ENCODE measurements at places on chromosomes 1 and 21.

GRCh38 chr1:19533626-19534025, 48.3 kb upstream of the CAPZB start:
- no peak for DNase-seq

DNA sequence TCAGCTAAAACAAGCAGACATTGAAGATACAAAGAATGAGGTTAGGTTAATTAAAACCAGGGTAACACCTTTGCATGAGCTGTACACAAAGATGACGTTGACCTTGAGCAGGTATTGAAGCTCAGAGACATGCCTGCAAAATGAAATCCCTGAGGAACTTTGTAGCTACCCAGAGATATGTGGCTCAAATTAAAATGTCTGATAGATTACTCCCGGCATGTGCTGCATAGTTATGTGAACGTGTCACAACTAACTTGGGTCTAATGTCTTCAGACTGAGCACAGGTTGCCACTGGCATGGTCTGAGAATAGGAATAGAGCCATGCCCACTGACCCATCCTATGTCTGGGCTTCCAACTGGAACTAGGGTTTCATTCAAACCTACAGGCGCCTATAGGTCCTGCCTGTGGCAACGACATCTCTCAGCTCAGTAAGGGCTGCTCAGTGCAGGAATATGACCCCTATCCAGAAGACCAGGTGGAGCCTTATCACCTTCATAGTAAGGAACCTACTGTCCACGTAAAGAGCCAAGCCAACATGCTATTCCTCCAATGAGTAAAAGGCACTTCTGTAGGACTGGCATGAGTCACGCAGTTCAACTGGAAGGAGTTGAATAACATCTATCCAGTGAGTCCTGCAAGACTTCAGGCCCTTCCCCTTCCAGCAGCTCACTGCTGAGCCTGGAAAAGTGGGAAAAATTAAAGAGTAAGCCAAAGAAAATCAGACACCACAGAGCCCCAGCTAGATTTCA, 60.7 kb downstream of the PRKAB2 start:
- no peak for DNase-seq

DNA sequence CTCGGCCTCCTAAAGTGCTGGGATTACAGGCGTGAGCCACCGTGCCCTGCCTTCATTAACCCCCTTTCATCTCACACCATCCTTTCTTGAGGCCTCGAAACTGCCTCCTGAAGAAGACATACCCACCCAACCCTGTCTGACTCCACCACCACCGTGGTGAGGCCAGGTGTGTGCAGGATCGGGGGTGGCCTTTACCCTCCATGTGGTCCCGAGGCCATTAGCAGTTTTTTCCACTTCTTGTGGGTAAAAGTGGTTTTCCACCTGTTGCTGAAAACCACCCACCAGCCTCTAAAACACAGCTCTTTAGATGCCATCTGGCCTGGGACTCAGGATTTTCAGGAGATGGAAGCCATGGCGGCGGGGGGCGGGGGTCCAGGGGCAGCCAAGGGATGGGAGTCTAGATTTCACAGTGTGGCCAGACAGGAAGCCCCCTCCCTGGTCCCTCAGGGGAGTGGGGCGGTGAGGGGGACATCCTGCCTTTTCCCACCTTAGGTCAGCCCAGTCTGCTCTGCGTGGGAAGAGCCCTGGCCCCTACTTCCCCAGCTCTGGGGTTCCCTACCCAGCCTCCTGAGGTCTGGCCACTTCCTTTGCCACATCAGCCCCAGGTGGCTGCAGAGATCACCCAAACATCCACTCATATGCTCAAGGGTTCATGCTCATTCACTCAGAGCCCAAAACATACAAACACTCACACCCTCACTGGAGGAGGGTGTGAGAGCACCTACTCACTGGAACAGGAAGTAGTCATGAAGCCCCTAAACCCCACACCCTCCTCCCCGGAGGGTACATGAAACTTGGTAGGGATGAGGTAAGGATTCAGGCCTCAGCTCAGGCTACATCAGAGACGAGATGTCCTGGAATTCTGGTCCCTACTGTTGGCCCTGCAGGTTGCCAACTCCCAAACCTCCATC, 2.3 kb downstream of the FGR start:
- DNase-seq: no peak

DNA sequence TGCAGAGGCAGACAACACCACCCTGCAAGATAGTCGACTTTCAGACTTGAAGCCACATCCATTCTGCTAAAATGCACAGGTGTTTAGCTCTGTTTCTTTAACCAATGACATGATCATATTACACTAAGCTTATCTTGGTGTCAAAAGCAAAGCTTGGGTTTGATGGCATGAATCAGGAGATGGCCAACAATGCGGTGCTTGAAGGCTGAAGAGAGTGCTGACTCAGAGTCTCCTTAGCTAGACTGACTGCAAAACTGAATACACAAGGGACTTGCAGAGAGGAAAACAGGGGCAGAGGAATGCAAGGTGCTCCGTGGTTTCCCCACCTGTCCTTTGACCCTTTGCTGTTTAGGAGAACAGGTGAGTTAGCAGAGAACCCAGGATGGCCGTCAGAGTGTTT, 262.6 kb downstream of the SIPA1L2 start:
- no peak for DNase-seq

DNA sequence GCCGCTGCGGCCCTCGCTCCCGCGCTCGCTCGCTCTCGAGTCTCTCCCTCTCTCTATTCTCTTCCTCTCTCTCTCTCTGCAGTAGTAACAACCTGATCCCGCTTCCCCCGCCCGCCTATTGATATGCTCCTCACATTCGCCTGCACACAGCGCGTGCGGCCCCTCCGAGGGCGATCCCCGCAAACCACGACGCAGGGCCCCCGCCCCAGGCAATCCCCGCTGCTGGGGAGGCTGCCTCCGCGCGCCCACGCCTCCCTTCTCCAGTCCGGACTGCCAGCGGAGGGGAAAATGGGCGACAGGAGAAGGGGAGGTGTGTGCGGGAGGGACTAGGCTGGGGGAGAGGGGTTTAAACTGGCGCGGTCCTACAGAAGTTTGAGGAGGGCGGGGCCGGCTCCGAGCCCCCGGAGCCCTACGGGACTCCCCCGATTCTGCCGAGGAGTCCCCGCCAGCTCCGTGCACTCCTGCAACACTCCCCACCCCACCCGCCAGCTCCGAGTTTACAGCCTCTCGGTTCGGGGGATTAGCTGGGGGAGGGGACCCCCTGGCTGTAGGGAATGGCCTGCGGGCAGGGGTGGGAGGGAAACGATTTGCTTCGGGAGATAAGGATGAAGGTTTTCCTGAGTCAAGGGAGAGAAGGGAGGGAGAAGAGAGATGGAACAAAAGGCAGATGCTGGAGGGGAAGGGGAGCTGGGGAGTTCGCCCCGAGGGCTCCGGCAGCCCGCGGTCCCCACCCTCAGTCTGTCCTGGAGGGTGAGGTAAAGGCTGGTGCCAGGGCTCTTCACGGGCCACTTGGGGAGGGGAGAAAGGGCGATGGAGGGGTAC, 66.6 kb downstream of the SYT2 start:
- peak; percentile 33 for DNase-seq

DNA sequence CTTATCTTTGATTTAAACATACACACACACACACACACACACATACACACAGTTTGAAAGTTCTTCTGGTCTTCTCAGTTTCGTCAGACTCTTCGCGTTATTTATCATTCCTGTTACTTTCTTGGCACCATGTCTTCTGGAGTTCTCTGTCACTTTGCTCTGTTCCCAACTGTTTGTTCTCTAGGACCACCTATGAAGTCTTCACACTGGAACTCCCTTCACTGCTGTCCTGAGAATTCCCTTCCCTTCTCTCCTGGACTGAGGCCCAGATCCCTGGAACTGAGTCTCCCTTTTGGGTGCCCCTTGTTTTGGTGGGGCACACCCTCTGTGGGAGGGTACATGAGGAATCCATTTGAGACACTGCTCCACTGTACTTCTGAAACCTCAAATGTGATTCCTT, 30.5 kb downstream of the ALG14 start:
- DNase-seq: no peak

- no peak for DNase-seq
These were observed 169.0 kb downstream of the AGBL4 start for GRCh38 chr1:49854741-49855140.

All from cerebellar cortex (tissue), 1 donor.